Left kidney (tissue), 8 donors: ENCODE measurements at places on chromosomes 1 and 21.

DNA sequence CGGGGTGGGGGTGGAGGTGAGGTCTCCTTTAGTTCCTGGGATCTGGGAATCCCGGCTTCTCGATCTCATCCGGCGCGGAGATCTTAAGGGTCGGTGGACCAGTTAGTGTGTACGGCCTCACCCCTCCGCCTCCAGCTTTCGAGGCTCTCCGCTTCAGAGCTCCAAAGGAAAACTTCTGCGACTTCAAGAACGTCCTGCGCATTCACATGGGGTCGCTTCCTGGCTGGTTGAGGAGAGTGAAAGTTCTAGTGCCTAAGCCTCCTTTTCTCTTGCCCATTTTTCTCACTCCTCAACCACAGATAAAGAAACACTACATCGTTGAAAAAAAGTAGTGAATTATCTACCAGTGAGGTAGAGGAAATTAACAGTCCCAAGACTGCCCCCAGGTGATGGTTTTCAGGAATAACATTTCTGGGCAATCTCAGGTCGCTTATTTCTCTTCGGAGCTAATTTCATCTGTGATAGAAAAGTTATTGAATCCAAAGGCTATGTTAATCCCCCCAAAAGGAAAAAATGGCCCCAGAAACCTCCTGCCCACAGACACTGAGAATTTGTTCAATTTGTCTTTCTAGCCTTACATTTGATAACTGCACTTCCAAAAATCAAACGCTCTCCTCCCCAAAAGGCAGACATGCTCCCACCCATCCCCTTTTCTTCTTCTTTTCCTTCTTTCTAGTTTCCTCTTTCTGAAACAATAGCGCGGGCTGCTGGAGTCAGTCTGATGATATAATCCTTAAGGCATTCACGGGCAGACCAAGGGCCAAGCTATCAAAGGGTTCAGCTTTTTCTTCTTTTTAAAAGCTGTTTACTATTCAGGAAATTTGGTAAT lies 20.6 kb upstream of the TBX15 start:
- no peak for DNase-seq

DNA sequence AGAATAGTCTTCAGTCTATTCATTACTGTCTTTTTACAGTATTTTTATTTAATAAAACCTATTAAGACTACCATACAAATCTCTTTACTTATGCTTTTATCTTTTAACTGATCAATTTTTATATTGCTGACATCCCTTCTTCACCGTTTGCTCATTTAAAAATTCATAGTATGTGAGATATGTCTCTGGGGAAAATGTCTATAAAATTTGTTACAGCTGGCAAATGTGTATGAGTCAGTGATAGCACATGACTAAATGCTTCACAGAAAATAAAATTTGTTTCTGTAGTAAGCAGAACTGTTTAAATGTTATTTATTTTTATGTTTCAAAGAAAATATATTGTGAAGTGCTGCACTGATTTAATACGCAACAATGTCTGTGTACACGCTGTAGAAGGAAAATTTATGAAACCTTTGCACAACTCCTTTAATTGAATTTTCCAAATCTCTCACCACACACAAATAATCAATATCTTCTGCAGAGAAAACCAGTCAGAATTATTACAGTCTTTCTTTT lies 74.2 kb downstream of the ITGB3BP start:
- no peak for DNase-seq

DNA sequence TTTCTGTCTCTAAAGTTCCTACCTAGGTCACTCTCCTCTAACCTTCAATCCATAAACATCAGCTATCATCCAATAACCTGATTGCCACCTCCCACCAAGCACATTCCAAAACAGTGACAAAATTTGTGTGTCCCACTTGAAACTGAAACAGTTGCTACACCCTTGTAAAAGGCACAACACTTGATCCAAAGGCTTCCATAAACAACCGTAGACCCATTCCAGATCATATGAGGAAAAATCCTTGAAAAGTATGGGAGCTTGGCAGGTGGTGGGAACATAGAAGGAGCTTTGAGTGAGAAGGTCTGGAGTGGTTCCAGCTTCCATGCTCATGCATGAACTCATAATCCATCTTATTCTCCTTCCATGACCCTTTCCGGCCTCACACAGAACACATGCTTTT lies 82.0 kb upstream of the ATP1A1 start:
- no peak for DNase-seq

DNA sequence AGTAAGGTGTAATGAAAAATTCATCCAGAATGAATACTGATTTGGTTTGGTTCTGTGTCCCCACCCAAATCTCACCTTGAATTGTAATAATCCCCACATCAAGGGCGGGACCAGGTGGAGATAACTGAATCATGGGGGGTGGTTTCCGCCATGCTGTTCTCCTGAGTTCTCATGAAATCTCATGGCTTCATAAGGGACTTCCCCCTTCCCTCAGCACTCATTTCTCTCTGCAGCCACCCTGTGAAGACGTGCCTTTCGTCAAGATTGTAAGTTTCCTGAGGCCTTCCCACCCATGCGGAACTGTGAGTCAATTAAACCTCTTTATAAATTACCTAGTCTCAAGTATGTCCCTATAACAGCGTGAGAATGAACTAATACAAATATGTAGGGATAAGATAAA lies 5.5 kb upstream of the SYNJ1 start:
- no peak for DNase-seq
